ENCODE measurements at places on chromosomes 4 and X. TPM values are rescaled to one million over a fixed set of nuclear protein-coding genes. Genes with fewer than 3 reads are reported as not detected.
A peak's percentile ranks its signal among the peaks of the same experiment; 100 is the strongest.

HTRA3 gene
- 5.5 TPM for total RNA-seq

GRCh38 chr4:6873291-6873690 lies 36.3 kb upstream of the TBC1D14 start:
- no peak for DNase-seq

CFAP299 gene
- total RNA-seq: not detected

TBX22 gene
- total RNA-seq: 1.0 TPM

DNA sequence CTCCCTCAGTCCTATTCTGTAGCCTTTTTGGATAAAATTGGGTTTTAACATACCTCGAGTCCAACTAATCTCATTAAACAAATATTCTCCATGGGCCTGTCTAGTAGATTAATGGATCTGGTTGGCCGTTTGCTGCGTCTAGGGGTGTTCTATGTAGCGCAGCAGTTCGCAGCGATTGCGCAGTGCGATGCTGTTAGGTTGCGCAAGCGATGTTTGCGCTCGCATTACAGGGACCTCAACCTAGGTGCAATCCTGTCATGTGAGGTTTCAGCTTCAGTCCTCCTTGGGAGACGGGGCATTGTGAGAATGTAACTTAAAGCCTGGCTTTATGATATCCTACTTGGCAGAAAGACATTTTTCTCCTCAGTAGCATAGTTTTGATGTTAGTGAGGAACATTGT lies 14.0 kb downstream of the OGT start:
- no peak for DNase-seq

DNA sequence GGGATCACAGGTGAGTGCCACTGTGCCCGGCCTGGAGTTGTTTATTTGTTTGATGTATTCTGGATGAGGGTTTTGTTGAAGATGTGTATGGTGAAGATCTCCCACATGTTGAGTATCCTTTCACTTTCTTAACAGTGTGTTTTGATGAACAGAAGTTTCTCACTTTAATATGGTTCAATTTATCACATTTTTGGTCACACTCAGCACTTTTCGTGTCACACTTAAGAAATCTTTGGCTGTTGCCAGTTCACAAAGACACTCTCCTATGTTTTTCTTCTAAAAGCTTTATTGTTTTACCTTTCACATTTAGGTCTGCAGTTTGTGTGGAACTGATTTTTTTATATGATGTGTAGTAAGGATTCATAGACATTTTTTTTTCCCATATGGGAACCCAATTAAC lies 16.6 kb upstream of the ZNF185 start:
- no peak for DNase-seq

- no peak for DNase-seq
Measured at GRCh38 chrX:106302304-106302703, 134.2 kb downstream of the PWWP3B start.

HHIP gene
- total RNA-seq: 0.14 TPM

DNA sequence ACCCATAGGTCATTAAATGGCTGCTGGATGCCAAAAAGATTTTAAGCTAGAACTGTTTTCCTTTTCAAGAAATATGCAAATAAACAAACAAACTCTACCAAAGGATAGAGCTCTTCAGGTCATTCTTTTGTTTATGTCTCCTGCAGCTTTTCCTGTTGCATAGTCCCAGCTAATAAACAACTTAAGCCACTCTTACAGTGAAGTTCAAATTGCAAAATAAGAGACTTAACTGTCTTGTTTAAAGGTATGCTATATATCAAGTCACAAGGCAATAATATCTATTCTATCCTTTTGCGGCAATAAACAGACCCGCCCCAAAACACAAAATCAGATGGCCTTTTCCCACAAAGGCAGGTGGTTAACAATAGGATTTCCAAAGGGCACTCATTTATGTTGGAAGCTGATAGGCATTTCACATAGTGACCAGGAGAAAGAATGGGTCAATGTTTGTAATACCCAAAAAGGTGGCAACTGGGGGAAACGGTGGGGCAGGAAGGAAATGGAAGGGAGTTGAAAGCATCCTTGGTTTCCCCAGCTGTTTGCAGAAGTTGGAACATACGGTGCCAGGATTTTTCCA lies 15.3 kb downstream of the HAND2 start:
- no peak for DNase-seq

- no peak for DNase-seq
Measured at GRCh38 chrX:153945956-153946943, 1.8 kb upstream of the RENBP start.

DNA sequence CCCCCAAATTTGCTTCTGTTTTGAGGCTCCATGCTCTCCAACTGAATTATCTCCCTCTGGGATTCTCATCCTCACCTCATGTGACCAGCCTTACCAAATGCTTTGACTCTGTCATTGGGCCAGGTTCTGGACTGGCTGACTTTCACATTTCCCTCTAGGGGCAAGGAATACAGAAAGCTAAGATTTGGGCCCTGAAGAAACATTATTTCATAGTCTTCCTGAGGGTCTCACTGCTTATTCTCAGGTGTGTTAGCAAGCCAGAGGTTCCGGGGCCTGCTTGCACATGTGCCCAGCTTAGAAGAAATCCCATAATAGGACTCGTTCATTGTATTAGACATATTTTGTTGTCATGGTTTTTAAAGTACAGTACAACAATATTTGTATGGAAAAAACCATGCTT lies 62.6 kb upstream of the TEX13D start:
- no peak for DNase-seq

DNA sequence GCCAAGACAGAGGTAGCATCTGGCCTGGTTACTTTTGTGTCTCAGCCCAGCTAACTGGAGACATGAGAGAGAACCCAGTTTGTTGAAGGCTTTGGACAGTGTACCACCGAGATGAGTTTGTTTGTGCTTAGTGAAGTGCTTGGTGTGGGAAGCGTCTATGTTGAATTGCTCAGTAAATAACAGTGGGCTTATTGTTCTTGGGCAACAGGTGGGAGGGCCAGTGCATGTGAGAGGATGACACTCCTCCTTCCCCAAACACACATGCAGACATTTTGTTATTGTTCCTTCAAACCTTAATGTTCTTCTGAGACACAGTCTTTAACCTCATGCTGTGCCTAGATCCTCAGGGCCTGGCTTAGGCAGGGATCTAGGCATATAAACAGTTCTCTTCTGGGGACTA lies 39.7 kb downstream of the MSN start:
- DNase-seq: no peak

DNA sequence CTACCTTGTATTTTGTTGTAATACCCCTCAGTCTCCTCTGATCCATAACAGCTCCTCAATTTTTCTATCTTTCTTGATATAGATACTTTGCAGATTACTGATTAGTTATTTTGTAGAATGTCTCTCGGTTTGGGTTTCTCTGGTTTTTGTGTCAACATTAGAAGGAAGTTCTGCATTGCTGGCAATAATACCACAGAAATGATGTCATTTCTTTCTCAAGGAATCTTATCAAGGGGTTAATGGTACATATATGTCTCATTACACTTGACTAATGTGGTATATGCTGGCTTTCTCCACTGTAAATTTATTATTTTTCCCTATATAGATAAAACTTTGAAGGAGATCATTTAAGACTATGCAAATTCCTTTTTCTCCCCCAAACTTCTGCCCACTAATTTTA lies 183.6 kb upstream of the DKK2 start:
- DNase-seq: no peak

DNA sequence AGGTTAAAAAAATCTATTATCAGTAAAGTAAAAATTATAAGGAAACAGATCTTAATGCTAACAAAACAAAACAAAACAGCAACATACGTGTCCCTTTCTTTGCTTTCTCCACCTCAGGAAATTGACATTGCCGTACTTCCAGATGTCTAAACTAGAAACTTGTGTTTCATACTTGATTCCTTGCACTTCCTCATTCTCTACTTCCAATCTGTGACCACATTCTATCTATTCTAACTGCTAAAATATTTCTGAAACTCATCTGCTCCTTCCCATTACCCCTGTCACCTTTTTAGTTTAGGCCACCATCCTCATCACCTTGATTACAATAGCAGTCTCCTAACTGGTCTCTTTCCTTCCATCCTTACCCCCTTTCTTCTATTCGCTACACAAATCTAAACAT lies 22.5 kb upstream of the RPA4 start:
- DNase-seq: no peak

- no peak for DNase-seq
Measured at GRCh38 chrX:50073601-50074000, 127.2 kb downstream of the AKAP4 start.

GRCh38 chrX:140091125-140091886 lies 126.0 kb upstream of the CXorf66 start:
- peak; percentile 37 for DNase-seq

QDPR gene
- total RNA-seq: 33.1 TPM

GRCh38 chr4:79426989-79427388 lies 19.0 kb upstream of the GK2 start:
- DNase-seq: no peak

GATB gene
- 22.7 TPM for total RNA-seq

DNA sequence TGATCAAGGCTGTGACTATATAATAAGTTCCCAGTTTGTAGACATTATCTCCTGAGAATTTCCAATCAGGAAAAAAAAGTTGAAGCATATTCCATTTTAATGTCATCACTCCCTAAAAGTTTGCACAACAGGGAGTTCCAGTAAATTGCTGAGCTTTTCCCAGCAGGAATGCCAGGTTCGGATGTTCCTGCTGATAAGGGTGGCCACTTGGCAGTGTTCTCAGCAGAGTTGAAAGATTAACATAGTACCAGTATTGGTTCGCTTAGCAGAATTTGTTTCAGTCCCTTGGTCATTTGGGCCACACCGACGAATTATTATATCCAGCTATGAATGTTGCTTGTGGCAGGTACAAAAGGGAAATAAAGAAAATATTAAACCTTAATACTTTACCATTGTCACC lies 5.2 kb upstream of the CXCL2 start:
- DNase-seq: no peak

DNA sequence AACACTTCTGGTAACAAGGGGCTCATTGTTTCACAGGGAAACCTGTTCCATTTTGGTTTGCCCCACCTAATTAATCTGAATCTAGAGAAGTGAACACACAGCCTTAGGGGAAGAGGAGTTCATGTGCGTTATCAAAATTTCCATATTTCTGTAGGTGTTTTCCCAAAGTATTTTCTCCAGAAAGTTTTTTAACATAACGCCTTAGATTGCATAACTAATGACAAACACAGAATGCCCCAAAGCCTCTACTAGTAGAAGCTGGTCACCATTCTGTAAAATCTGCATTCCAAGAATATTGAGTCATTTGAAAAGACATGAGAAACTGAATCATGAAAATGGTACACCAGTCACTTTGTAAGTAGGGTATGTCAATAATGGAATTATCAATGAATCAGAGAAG lies 41.1 kb downstream of the IL13RA2 start:
- no peak for DNase-seq

DNA sequence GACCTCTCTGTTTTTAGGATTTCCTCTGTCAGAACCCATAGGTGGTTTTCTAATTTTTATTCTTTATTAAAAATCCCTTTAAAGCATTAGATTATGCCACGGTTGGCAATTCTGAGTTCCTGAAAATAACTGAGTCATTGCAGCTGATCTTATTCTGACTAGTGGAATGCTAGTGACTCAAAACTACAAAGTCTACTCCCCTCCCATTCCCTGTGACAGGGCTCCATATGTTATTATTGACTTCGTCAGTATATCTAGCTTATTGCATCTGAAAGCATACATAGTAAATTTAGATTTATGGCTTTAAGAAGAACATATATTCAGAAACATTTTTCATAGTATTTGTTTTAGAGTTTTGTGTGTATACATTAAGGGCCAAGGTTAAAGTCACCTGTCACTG lies 38.5 kb downstream of the HERC3 start:
- DNase-seq: no peak

GRCh38 chrX:5876984-5877596 lies 351.6 kb downstream of the NLGN4X start:
- DNase-seq: peak; percentile 31

RNF113A gene
- 16.9 TPM for total RNA-seq

DNA sequence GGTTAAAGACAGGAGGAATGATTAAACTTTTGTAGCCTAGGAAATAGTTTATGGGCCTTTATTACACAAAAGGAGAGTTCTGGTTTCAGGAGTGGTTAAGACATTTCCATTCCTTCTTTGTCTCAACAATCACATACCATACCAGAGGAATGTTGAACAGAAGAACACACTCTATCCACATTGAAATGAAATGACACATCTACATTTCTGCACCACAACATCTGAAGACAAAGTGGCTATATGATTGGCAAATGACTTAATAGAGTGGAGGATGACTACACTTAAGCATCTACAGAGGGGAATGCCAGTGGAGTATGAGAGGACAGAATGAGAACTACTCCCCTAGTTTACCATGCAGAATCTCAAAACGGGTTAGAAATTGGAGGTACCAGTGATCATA lies 8.0 kb downstream of the CYP2U1 start:
- DNase-seq: no peak

SHROOM4 gene
- 3.5 TPM for total RNA-seq

DNA sequence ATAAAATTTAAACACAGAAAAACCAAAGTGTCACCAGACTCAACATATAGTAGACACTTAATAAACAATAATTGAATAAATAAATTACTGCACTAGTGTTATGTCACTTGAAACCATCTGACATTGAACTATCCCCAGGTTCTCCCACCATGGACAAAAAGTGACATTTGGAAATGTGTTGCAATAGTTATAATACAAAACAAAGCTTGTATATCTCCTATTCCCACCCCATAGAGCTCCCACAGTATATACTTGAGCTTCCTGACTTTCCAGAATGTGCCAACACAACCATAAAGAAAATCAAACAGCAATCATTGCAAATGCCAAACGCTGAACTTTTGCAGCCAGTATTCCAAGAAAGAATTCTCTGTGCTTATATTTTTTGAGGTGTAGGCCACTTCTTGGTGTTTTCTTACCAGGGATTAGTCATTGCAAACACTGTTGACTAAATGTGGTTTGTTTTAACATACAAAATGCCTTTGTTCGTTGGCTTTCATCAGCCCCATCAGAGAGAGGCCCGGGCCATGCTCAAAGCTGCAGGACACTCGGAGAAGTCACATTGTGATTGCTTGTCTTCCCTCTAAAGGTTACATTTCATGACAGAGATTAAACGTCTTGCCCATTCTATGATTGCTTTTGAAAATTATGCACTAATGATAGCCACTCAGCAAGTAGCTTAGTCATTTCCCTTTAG lies 33.8 kb downstream of the PPARGC1A start:
- no peak for DNase-seq

SCOC gene
- 37.3 TPM for total RNA-seq

P2RY10 gene
- not detected for total RNA-seq

DNA sequence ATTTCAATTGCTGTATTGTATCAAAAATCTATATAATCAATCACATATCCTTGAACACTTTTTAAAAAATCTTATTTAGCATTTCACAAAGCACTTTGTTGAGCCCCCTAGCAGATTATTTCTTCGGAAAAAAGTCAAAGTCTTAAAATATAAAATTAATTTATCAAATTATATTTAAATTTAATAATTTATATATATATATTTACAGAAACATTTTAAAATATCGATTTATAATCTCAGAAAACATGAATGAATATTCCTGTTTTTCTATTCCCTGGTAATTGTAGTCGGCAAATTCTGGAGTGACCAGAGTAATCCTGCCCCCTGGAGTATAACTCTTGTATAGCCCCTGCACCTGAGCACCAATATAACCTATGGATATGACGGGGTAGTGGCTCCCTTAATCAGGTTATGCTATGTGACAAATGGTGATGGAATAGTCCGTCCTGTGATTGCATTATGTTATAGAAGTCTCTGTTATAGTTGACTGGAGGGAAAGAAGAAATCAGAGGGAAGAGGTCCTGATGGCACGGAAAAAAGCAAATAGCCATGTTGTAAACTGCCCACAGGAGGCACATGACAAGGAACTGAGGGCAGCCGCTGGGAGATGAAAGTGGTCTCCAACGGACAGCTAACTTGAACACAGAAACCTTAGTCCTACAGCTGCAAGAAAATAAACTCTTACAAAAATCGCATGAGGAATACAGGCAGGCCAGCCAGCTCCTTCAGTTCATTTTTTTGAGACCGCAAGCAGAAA lies 1092.3 kb downstream of the ARAP2 start:
- DNase-seq: peak; percentile 76
